Heart left ventricle (tissue), 16 donors: ENCODE measurements at places on chromosomes 11 and 22. TPM values are rescaled to one million over a fixed set of nuclear protein-coding genes. Genes with fewer than 3 reads are reported as not detected.

MS4A7 gene
- total RNA-seq, result 8.3 TPM

- no peaks in the 10 kb centered on the region for H3K27me3 ChIP-seq
- no peaks in the 10 kb centered on the region for H3K36me3 ChIP-seq
- no peak for DNase-seq
- H3K4me3 ChIP-seq, result no peak overlapping the region
- H3K27ac ChIP-seq, result no peak overlapping the region
- H3K4me1 ChIP-seq, result no peaks in the 10 kb centered on the region
Observed at GRCh38 chr22:25680956-25681355, 61.0 kb upstream of the MYO18B start.

GRAP2 gene
- not detected for total RNA-seq

GRCh38 chr11:12180257-12181205 lies 70.1 kb downstream of the MICAL2 start:
- H3K4me3 ChIP-seq, result no peak overlapping the region
- no peaks in the 10 kb centered on the region for H3K27me3 ChIP-seq
- DNase-seq, result no peak

- no peak overlapping the region for H3K27ac ChIP-seq
- DNase-seq, result peak; percentile 55
- no peaks in the 10 kb centered on the region for H3K4me1 ChIP-seq
- no peaks in the 10 kb centered on the region for H3K36me3 ChIP-seq
Observed at GRCh38 chr11:83641511-83641910, 355.3 kb upstream of the CCDC90B start.

DNA sequence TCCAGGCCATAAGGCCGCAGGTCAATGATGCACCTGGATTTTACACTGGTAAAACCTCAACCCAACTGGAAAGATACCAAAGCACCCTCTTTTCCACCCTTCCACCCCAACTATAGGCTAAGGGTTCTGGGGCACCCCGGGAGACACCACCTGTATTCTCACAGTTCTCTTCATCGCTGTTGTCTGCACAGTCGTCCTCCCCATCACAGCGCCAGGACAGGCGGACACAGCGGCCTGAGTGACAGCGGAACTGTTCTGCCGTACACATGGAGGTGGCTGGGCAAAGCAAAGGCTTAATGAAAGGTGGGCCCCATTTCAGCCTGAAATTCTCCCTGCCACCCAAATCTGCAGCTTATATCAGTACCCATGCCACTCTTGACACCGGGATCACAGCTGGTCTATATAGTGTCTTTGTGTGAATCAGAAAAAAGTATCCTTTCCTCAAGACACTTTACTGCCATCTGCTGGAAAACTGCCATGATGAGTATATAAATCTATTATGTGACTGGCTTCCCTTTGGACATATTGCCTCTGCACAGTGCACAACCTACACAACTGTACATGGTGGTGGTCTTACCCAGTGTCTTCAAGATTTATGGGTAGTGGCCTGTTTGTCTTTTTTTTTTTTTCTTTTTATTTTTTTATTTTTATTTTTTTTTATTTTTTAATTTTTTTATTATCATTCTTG lies 21.5 kb downstream of the LRP4 start:
- no peaks in the 10 kb centered on the region for H3K4me1 ChIP-seq
- H3K27me3 ChIP-seq, result no peaks in the 10 kb centered on the region
- DNase-seq, result no peak
- H3K36me3 ChIP-seq, result peaks cover 24% of the 10 kb centered on the region
- no peak overlapping the region for H3K27ac ChIP-seq
- H3K4me3 ChIP-seq, result no peak overlapping the region

CCDC85B gene
- total RNA-seq, result 44.4 TPM

DNA sequence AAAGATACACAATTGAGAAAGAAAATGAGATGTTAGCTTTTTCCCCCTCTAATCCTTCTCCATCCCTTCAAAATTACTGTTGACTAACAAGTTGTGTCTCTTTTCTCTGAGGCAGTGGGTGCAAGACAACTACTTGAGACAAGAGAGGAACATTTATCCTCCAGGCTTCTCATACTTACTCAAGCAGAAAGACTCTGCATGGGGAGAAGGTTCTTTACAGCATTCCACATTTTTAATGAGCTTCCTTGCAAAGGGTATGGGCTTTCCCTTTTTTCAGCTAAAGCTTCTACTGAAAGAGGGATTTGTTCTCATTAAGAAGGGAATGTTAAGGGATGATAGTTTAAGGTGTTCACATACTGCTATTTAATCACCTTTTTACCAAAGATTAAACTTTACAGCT lies 47.8 kb downstream of the PAX6 start:
- no peaks in the 10 kb centered on the region for H3K27me3 ChIP-seq
- H3K36me3 ChIP-seq, result no peaks in the 10 kb centered on the region
- H3K27ac ChIP-seq, result no peak overlapping the region
- no peak for DNase-seq
- no peak overlapping the region for H3K4me3 ChIP-seq
- no peaks in the 10 kb centered on the region for H3K4me1 ChIP-seq

- DNase-seq, result peak; percentile 44
- H3K27ac ChIP-seq, result peak overlapping the region; percentile 84
- H3K36me3 ChIP-seq, result peaks cover 95% of the 10 kb centered on the region
- no peaks in the 10 kb centered on the region for H3K27me3 ChIP-seq
- H3K4me3 ChIP-seq, result no peak overlapping the region
Observed at GRCh38 chr22:29798801-29799200, 31.6 kb downstream of the UQCR10 start.

- no peak overlapping the region for H3K4me3 ChIP-seq
- H3K27me3 ChIP-seq, result no peaks in the 10 kb centered on the region
- no peaks in the 10 kb centered on the region for H3K36me3 ChIP-seq
Observed at GRCh38 chr11:17778956-17779860, 44.6 kb downstream of the KCNC1 start.

DNA sequence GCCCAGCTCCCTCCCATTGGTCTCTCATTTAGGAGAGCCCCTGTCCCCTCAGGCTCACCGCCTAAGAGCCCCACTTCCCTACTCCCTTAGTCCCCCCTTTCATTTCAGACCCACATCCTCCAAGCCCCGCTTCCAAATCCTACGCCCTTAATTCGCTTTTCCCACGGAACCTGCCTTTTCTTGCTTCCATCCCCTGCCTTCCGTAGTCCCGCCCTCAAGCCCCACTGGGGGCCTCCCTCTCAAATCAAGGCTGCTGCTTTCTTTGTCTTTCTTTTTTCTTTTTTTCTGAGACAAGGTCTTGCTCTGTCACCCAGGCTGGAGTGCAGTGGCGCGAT lies 396 bp downstream of the CCDC157 start:
- DNase-seq, result no peak
- H3K27ac ChIP-seq, result no peak overlapping the region
- peaks cover 33% of the 10 kb centered on the region for H3K4me1 ChIP-seq
- no peaks in the 10 kb centered on the region for H3K27me3 ChIP-seq
- peaks cover 14% of the 10 kb centered on the region for H3K36me3 ChIP-seq

NUP98 gene
- total RNA-seq, result 46.2 TPM

GRCh38 chr11:67983951-67984350 lies 19.9 kb downstream of the UNC93B1 start:
- H3K4me1 ChIP-seq, result no peaks in the 10 kb centered on the region
- H3K36me3 ChIP-seq, result no peaks in the 10 kb centered on the region
- H3K27ac ChIP-seq, result no peak overlapping the region
- H3K27me3 ChIP-seq, result no peaks in the 10 kb centered on the region
- H3K4me3 ChIP-seq, result no peak overlapping the region

DNA sequence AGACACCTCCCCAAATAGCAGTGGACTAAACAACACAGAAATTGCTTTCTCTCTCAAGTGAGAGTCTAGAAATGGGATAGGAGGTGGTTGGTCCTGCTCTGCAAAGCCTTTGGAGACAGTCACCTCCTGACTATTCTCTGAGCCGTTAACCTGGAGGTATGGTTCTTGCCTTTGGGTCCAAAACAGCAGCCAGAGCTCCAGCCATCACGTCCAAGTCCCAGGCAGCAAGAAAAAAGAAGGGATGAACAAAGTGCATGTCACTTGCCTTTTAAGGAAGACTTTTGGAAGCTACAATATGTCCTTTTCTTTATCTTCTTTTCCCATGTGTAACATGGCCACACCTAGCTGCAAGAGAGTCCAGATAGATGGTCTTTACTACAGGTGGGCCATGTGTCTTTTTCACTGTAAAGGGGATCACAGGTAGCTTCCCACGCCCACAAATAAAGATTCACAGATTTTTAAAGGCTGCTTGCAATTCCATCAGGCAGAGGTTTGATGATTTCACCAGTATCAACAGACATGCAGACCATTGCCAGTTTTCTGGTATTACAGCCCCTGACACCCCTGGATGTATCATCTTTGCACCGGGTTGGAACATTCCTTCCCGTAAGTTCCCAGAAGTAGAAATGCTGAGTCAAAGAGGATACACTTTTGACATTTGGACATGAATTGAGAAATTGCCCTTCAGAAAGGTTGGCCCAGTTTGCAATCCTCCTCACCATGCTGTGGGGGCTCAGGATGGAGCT lies 66.0 kb downstream of the MYEOV start:
- no peak for DNase-seq
- H3K27me3 ChIP-seq, result no peaks in the 10 kb centered on the region
- H3K4me3 ChIP-seq, result no peak overlapping the region
- no peaks in the 10 kb centered on the region for H3K36me3 ChIP-seq

- DNase-seq, result no peak
- H3K4me3 ChIP-seq, result no peak overlapping the region
- no peaks in the 10 kb centered on the region for H3K27me3 ChIP-seq
- H3K4me1 ChIP-seq, result peaks cover 8% of the 10 kb centered on the region
Observed at GRCh38 chr11:1205121-1205986, 17.5 kb upstream of the MUC5B start.

GRCh38 chr22:49070501-49070900 lies 757.2 kb downstream of the BRD1 start:
- H3K27me3 ChIP-seq, result no peaks in the 10 kb centered on the region
- H3K36me3 ChIP-seq, result no peaks in the 10 kb centered on the region
- H3K4me1 ChIP-seq, result no peaks in the 10 kb centered on the region
- DNase-seq, result no peak
- H3K27ac ChIP-seq, result no peak overlapping the region
